ENCODE measurements at places on chromosomes 4 and X. TPM values are rescaled to one million over a fixed set of nuclear protein-coding genes. Genes with fewer than 3 reads are reported as not detected.

Gene MRFAP1L1
- total RNA-seq = 42.0 TPM

Gene ESX1
- not detected for total RNA-seq

Gene GABRE
- total RNA-seq = 6.1 TPM

Gene KLHL4
- total RNA-seq = 19.3 TPM

Data from endothelial cell of umbilical vein (primary cell).